Colonic mucosa (tissue), 4 donors: ENCODE measurements at places on chromosomes 6 and 20.
A peak's percentile ranks its signal among the peaks of the same experiment; 100 is the strongest.

DNA sequence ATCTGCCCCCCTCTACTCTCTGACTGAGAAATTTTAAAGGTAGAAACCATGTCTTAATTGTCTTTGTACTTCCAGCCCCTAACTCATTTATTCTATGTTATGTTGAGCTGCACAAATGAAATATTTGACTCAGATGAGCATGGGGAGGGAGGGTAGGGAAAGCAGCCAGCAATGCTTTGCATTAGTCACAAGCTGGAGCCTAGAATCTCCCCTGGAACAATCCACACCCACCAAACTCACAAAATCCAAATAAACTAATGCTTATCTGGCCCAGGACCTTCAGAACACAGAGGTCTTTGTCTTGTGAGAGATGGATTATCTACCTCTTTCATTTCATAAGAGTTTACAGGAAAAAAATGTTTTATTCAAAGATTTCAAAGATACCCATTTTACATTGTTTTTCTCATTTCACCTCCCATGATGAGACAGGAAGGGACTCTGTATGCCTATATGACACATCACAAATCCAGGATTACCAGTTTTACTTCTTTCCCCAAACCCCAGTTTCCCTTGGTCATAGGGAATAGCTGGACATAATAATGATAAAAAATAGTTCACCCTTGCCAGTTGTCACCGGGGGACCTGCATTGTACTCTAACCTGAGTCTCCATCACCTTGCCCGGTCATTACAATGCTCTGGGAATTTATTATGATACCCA, 466.9 kb downstream of the KIF16B start:
- no peak for DNase-seq

DNA sequence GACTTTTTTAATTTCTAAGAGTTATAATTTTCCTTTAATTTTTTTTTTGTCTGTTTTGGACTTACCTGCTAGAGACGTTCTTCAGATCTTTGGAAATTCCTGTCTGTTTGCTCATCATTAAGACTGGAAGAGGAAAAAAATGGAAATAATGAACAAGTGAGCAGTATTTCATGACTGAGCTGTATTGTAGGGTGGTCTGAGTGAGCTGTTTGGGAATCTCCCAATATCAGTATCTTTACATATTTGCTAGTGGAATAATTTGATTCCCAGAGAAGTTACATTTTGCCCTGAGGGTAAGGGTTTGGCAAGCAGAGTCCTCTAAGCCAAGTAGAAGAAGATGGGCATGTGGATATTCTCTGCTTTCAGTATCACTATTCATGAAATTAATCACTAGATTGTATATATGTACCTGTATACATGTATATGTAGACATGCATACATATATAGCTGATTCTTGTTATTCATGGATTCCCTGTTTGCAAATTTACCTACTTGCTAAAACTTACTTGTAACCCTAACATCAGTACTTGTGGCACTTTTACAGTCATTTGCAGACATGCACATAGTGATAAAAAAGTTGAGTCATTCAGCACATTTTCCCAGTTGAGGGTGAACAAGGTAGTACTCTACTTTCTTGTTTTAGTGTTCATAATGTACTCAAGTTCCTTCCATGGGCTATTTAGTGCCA, 13.5 kb downstream of the ZC2HC1B start:
- DNase-seq: no peak

GRCh38 chr6:25628471-25629197, 23.4 kb upstream of the SCGN start:
- no peak for DNase-seq

- no peak for DNase-seq
These were observed 18.4 kb upstream of the PARD6B start for GRCh38 chr20:50712771-50713656.

DNA sequence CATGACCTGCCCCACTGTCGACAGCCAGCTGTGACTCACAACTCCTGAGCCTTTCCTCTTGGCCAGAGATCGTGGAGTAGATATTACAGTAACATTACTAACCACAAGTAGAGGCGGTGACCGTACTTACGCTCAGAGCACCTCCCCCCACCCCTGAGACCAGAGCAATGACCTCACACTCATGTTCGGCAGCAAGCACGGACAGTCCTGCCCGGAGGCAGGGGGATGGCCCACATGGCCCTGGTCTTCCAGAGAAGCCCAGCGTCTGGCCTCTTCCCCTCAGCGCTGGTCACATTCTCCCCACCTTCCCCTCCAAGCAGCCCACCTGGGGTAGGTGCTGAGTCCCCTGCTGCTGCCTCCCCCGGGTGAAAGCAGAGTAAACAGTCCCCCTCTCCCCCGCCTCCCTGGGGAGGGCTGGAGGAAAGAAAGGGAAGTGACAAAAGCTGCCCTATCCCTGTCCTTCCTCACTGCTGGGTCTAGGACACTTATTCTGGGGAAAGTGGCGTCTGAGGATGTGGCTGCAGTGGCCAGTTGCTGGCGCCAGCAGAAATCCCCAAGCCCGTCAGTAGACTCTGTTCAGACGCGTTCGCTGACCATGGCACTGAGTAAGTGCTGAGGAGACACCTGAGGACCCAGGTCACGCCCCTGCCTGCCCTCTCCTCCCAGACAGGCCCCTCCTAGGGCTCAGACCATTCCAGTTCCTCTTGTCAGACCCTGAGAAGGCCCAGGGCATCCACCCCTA, 68.5 kb downstream of the MRPL14 start:
- peak; percentile 63 for DNase-seq

DNA sequence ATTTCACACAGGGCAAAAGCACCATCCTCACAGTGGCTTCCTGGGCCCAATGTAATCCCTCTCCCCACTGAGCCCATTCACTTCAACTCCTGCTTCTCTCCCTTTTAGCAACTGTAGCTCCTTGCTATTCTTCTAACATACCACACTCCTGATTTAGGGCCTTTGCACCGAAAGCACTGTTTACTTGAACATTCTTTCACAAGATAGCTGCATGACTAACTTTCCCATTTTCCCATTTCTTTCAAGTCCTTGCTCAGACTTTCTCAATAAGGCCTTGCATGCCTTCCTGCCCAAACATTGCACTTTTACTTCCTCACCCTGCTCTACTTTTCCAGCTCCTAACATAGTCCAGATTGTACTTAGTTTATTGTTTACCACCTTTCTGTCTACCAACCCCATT, 73.0 kb downstream of the SHPRH start:
- no peak for DNase-seq

- DNase-seq: no peak
These were observed 34.9 kb downstream of the GPLD1 start for GRCh38 chr6:24454452-24454851.

DNA sequence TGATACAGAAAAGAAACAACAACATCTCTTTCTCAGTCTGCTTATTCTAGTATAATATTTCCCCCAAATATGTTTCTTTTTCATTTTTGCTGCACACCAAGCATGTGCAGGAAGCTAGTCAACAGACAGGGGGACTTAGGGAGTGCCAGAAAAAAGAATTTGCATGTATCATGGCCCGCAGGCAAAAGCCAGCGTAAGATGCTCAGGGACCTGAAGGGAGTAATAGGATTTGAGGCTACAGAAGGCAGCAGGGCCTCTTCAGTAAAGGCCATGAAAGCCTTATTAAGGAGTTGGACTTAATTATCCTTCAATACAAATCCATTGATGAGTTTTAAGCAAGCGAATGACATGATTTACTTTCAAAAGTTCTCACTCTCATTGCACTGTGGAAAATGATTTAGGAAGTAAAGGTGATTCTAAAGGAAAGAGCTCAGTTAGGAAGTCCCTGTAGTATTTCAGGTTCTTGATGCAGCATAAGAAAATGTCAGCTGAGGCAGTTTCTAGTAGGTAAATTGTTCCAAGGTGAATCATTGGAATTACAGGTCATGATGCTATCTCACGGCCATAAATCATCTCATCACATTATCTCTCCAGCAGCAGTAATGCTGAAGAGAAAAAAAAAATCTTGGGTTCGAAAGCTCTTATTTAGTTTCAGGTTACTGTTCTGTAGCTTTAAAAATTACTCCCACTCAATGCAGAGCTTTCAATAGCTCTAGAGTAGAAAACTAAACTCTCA, 94.8 kb downstream of the PTCHD4 start:
- no peak for DNase-seq

GRCh38 chr6:164998297-164998696, 311.1 kb downstream of the C6orf118 start:
- DNase-seq: no peak

DNA sequence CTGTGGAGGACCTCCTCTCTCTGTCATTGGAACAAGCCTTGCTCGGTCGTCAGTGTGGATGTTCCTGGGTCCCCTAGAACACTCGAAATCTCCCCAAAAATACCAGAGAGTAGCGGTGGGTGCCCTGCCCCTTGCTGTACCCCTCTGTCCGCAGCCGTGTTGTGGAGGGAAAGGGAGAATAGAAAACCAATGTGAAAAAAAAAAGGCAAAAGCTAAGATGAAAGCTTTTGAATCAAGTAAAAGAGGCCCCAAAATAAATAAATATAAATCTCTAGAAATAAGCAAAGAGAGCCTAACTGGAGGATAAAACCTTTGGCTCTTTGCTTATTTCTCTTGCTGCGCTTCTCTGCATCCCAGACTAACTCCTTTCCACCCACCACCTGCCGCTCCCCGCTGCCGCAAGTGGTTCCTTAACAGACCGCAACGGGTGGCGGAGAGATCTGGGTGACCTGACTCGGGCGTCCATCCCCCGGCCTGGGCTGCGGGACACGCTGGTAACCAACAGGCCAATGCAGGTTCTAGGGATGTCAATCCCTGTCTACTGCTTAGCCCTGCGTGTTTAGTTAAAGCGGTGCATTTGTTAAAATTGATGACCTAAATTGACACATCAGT, 110.0 kb downstream of the GPX5 start:
- no peak for DNase-seq

DNA sequence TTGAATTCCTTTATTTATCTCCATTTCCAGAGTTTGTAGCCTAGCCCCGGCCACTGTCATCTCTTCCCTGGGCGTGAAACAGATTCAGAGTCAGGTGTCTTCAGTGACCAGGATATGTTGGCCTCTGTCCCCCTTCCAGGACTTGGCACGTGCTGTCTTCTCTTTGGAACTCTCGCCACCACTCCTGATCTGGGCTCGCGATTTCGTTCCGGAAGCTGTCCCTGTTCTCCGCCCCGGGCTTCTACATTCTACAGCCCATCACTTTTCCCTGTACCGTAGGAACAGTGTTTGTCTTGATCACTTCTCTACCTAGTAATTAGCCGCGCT, 739 bp downstream of the GSS start:
- DNase-seq: peak; percentile 56

GRCh38 chr20:9200196-9200595, 131.3 kb downstream of the PLCB4 start:
- DNase-seq: no peak

- peak; percentile 44 for DNase-seq
These were observed 103.6 kb downstream of the ZMYND8 start for GRCh38 chr20:47252879-47253307.

DNA sequence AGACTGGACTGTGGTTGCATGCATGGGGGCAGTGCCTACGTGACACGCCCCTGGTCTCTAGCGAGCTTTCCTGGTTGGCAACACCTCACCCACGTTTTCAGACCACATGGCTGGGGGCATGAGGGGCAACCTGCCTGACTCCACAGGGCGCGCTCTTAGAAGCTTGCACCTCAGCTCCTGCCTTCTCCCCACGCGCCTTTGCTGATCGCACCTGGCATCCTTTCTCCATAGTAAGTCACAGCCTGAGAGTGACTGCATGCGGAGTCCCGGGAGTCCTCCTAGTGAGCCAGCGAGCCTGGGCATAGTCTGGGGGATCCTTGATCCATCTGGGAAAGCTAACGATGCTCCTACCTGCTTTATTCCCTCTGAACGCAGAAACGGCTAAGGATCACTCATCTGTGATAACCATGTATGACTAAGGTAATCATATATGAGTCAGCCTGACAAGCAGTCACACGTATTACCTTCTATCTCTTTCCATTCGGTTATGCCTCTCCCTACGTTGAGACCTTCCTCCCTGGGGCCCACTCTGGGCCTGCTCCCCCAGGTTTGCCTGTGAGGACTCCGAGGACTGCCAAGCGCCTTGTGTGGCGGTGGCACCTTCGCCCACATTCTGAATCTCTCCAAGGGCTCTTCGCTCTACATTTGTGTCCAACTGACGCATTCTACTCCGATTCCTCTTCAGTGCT, 4.5 kb downstream of the TCFL5 start:
- DNase-seq: no peak

- peak; percentile 55 for DNase-seq
These were observed 24.0 kb upstream of the HDAC2 start for GRCh38 chr6:113994934-113995342.

GRCh38 chr6:120320481-120321162, 971.1 kb upstream of the MAN1A1 start:
- no peak for DNase-seq

DNA sequence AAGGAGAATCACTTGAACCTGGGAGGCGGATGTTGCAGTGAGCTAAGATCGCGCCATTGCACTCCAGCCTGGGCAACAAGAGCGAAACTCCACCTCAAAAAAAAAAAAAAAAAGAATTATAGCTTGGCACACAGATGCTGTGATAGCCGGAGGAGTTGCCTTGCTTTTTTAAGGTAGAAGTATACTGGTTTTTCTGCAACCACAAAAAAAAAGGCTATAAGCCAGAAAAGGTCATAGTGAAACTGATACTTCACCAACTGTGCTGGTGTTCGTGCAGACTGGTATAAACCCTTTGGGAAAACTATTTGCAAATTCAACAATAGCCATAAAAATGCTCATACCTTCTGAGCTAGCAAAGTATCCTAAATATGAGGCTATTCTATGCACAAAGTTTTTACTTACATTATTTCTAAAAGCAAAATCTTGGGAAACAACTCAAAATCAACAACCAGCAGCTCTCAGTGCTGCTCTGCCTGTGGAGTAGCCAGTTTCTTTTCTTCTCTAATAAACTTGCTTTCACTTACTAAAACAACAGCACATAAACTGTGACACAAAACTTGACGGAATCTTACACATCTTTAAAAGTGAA, 44.0 kb downstream of the B4GALT5 start:
- no peak for DNase-seq

- DNase-seq: peak; percentile 93
These were observed at the start of gene MRPS18A for GRCh38 chr6:43687437-43688347. MRPS18A (minus strand) TSS chr6:43687791; CDS start chr6:43687779, 12 bp downstream.

GRCh38 chr6:36445621-36446020, 2.8 kb downstream of the KCTD20 start:
- DNase-seq: no peak

DNA sequence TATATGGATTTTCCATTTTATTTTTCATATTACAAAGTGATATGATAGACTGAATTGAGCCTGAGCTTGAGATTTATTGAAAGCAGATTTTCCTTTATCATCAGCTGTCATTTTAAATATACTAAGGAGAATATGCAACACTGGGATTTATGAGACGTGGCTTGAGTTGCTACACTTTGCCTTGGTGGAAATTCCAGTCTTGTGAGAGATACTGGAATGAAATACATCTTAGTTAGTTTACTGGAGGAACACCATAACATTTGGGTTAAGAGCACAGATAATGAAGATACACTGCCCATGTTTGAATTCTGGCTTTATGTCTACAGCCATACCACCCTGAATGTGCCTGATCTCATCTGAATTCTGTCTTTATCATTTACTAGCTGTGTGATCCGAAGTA, 86.5 kb upstream of the IFNGR1 start:
- no peak for DNase-seq

- DNase-seq: no peak
These were observed 698.8 kb downstream of the DHX35 start for GRCh38 chr20:39660965-39661364.
